ENCODE measurements at places on chromosomes 11 and 22.

DNA sequence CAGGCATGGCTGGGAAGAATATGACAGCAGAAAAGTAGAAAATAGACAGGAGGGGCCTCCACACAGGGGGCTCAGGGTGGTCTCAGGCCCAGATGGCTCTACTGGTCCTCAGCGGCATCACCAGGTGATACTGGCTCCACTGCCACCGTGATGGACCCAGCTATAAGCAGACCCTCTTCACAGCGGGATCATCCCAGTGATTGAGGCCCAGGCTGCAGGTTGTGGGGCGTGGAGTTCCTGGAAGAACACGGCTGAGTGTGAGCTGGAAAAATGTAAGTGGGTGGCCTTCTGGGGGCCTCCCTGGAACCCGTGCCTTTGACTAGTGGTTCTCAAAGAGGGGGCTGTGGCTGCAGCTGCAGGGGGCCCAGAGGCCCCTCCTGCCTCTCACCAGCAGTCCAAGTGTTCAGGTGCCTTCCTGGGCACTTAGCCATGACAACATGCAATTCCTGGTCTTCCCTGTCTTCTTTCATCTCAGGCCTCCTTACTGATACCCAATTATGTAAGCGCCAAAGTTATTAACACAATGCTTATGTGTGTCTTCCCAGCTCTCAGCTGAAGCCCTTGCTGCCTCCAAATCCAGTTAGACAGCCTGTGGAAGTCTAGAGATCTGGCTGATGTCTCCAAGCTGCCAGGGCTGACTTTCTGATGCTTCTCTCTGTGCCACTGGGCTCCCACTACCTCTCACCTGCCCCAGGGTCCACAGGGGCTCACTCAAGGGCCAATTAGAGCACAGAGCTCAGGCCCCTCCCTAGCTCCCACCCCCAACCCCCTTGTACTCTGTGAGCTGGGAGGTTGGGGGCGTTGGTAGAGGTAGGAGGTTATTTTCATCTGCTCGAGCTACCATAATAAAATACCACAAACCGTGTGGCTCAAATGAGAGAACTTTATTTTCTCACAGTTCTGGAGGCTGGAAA, 110.1 kb upstream of the LMO1 start:
- DNase-seq, result no peak
- no peaks in the 10 kb centered on the region for H3K36me3 ChIP-seq
- H3K4me3 ChIP-seq, result no peak overlapping the region
- H3K4me1 ChIP-seq, result no peaks in the 10 kb centered on the region
- no peak overlapping the region for H3K27ac ChIP-seq

DNA sequence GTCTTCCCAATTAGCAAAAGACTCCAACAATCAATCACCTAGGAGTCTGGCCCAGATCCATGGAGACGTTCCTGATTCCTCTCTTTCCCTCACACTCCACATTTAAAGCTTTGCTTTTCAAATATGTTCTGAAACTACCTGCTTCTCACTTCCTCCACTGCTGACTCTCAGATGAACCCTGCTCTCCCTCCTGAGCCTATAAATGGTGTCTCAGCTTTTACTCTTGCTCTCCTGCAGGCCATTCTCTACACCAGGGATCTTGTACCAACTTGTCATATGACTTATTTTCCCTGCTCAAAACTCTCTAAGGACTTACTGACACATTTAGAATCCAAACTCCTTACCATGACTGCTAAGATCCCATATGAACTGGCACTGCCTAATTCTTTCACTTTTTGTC, 138.4 kb upstream of the DDI1 start:
- no peaks in the 10 kb centered on the region for H3K36me3 ChIP-seq
- H3K27me3 ChIP-seq, result no peaks in the 10 kb centered on the region
- DNase-seq, result no peak
- H3K27ac ChIP-seq, result no peak overlapping the region
- no peak overlapping the region for H3K4me3 ChIP-seq

- H3K27ac ChIP-seq, result no peak overlapping the region
- peak; percentile 4 for DNase-seq
- no peaks in the 10 kb centered on the region for H3K36me3 ChIP-seq
- no peak overlapping the region for H3K4me3 ChIP-seq
Observed at GRCh38 chr11:1224491-1225385, 1.9 kb downstream of the MUC5B start.

- no peak overlapping the region for H3K4me3 ChIP-seq
- H3K36me3 ChIP-seq, result peaks cover 61% of the 10 kb centered on the region
Observed at GRCh38 chr11:59659981-59660380, 8.9 kb downstream of the PATL1 start.

- no peak overlapping the region for H3K4me3 ChIP-seq
- peaks cover 26% of the 10 kb centered on the region for H3K4me1 ChIP-seq
Observed at GRCh38 chr11:108135845-108136544, 14.6 kb downstream of the ACAT1 start.

DNA sequence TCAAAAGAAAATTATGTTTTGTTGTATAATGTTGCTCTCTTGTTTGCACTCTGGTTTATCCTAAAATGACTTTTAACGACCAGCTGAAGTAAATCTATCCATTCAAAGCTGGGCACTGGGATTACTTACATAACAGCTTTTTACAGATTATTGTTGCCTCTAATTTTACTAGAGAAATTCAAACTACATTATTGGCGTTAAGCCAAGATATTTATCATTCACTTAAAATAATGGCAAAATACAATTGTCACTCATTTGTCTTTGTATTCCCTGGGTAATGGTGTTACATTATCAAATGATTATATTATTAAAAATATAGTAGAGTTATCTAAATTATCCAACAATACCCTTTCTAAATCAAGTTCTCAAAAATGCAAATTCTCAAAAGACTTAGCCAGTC, 30.3 kb downstream of the DLG2 start:
- DNase-seq, result no peak
- no peaks in the 10 kb centered on the region for H3K36me3 ChIP-seq

GRCh38 chr22:46060292-46061123, 83.5 kb upstream of the WNT7B start:
- peaks cover 43% of the 10 kb centered on the region for H3K4me1 ChIP-seq
- H3K4me3 ChIP-seq, result no peak overlapping the region
- DNase-seq, result no peak
- H3K27ac ChIP-seq, result no peak overlapping the region

- H3K4me3 ChIP-seq, result no peak overlapping the region
- DNase-seq, result no peak
- H3K27me3 ChIP-seq, result no peaks in the 10 kb centered on the region
Observed at GRCh38 chr11:85896876-85897275, 41.7 kb downstream of the CCDC83 start.

GRCh38 chr11:61378713-61379313, 13.6 kb upstream of the TMEM216 start:
- H3K4me3 ChIP-seq, result no peak overlapping the region
- no peaks in the 10 kb centered on the region for H3K27me3 ChIP-seq
- no peak overlapping the region for H3K27ac ChIP-seq
- H3K4me1 ChIP-seq, result no peaks in the 10 kb centered on the region
- H3K36me3 ChIP-seq, result peaks cover 30% of the 10 kb centered on the region

DNA sequence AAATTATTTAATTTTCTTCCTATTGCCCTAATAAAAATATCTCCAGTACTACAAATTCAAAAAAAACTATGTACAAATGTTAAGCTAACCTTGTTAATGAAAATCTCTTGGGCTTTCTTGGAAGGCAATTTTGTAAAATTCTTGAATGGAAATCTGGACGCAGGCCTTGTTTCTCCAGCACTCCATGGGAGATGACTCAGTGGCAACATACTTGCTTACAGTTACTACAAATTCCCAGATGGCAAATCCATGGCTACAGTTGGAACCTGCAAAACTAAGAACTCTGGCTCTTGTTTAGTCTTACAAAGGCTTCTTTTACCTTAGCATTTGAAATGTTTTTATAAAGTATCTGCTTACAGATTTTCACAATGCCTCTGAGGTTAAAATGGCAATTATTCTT, 725.2 kb downstream of the DLG2 start:
- no peak for DNase-seq
- no peaks in the 10 kb centered on the region for H3K27me3 ChIP-seq
- H3K4me3 ChIP-seq, result no peak overlapping the region
- no peaks in the 10 kb centered on the region for H3K4me1 ChIP-seq

DNA sequence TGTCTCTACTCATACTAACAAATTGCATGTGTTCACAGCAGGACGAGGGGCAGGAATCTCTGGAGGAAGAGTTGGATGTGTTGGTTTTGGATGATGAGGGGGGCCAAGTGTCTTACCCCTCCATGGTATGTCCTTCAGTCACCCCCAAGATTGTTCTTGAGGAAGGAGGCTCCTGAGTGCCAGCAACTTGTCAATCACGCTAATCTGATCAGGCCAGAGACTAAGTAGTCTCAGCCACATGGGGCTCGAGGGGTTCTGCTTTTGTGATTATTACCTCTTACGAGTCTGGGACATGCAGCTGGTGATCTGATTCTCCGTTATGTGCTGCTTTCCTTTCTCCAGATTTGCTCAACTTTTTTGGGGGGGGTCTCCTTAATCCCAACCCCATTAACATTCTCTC, 54.3 kb downstream of the CTNND1 start:
- H3K27ac ChIP-seq, result no peak overlapping the region
- no peak for DNase-seq
- no peak overlapping the region for H3K4me3 ChIP-seq

GRCh38 chr11:113351480-113351879, 36.1 kb upstream of the ANKK1 start:
- no peaks in the 10 kb centered on the region for H3K27me3 ChIP-seq
- no peak overlapping the region for H3K4me3 ChIP-seq
- no peak overlapping the region for H3K27ac ChIP-seq
- H3K4me1 ChIP-seq, result no peaks in the 10 kb centered on the region
- no peak for DNase-seq
- H3K36me3 ChIP-seq, result peaks cover 62% of the 10 kb centered on the region

DNA sequence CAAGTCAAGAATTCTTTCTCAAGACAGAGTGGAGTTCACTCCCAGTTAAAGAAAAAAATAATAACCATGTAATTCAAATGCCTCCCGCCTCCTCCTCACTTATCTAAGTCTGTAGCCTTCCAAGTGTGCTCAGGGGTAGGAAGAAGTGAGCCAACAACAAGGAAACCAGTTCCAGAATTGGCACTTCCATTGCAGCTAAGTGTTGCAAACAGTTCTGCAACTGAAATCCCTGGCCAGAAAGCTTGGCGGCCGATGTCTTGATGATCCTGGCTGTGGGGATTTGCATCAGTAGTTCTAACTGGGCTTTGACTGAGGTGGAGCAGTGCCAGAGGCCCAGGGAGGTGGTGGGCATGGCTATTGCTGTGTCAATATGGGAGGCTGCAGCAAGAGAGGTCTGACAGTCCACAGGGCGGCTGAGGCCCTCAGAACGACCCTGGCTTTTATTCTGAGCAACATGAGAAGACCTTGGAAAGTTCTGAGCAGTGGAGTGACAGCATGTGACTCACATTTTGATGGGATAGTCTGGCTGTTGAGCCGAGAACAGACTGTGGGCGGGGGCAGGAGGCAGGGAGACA, 19.2 kb downstream of the DHCR7 start:
- DNase-seq, result no peak
- H3K4me1 ChIP-seq, result peaks cover 11% of the 10 kb centered on the region
- H3K36me3 ChIP-seq, result no peaks in the 10 kb centered on the region
- H3K27me3 ChIP-seq, result no peaks in the 10 kb centered on the region
- H3K27ac ChIP-seq, result no peak overlapping the region

DNA sequence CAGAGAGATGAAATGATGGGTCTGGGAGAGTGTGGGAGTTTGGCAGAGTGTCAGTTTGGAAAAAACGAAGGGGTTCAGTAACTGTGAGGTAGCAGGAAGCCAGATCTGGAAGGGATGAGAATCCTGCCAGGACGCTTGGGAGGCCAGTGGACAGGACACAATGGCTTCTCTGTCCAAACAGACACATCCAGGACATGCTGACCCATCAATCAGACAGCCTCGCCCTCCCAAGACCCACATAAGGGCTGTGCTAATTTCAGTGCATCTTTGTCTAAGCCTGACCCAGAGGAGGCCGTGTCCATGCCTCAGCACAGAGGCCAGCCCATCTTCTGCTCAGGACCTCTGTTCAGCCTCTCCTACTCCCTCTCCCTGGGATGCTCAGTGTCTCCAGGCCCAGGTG, 576.5 kb upstream of the B3GAT1 start:
- no peaks in the 10 kb centered on the region for H3K36me3 ChIP-seq
- no peaks in the 10 kb centered on the region for H3K4me1 ChIP-seq
- peaks cover 17% of the 10 kb centered on the region for H3K27me3 ChIP-seq
- H3K27ac ChIP-seq, result no peak overlapping the region

GRCh38 chr11:80849253-80849652, 1408.4 kb upstream of the TENM4 start:
- H3K27me3 ChIP-seq, result no peaks in the 10 kb centered on the region
- no peak for DNase-seq
- H3K4me1 ChIP-seq, result no peaks in the 10 kb centered on the region
- no peak overlapping the region for H3K27ac ChIP-seq
- H3K4me3 ChIP-seq, result no peak overlapping the region
- H3K36me3 ChIP-seq, result no peaks in the 10 kb centered on the region

DNA sequence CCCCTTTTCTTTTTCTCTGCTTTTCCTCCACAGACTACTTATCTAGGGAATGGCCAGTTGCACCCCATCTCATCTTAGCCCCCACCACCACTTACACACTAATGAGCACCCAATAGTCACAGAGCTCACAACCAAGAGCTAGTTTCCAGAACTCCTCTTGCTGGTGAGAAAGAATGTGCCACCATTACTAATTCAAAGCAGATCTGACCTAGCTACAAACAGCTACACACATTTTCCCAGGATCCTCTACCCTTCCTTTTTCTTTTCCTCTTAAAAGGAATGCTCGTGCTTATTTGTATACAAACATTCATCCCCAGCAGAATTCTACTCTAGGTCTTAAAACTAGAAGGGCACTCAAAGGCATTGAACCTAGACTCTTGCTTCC, 136.8 kb downstream of the CD44 start:
- no peak overlapping the region for H3K27ac ChIP-seq
- no peak overlapping the region for H3K4me3 ChIP-seq
- no peaks in the 10 kb centered on the region for H3K36me3 ChIP-seq
- H3K4me1 ChIP-seq, result peaks cover 46% of the 10 kb centered on the region

DNA sequence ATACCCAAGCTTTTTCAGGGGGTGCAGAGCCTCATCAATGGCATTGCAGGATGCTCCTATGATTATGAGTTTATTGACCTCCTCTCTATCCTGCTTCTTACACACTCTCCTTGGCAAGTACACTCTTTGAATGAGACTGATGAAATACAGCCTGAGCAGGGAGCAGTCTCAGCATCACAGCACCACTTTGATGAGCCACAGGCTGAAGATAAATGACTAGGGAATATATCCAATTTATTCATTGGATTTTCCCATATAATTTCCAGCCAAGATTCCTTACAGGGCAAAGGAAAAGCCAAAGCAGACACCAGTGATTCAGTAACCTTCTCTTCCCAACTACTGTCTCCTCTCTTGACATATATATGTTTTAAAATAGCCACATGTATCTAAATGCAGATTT, 79.2 kb downstream of the CASP12 start:
- no peaks in the 10 kb centered on the region for H3K4me1 ChIP-seq
- no peaks in the 10 kb centered on the region for H3K36me3 ChIP-seq
- H3K4me3 ChIP-seq, result no peak overlapping the region
- H3K27me3 ChIP-seq, result no peaks in the 10 kb centered on the region

GRCh38 chr11:9765320-9766101, 101.6 kb downstream of the SWAP70 start:
- H3K4me3 ChIP-seq, result no peak overlapping the region
- no peaks in the 10 kb centered on the region for H3K27me3 ChIP-seq

DNA sequence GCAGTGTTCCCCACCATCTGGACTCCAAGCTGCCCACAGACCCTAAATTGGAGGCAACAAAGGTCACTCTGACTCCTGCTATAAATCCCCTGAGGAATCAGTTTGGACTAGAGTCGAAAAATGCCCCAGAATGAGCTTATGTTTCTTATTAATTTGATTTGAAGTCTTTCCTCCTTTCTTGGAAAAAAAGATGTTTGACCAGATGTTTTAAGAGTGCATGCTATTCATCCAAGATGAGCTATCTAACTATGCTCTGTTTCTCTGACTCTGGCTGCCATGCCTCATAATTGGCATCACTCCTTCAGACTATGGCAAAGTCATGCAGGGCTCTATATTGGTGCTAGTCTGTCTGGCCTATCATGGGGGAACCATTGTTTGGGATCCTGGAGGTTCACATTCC, 174.0 kb downstream of the SPON1 start:
- DNase-seq, result no peak
- H3K27ac ChIP-seq, result no peak overlapping the region
- H3K27me3 ChIP-seq, result no peaks in the 10 kb centered on the region
- H3K36me3 ChIP-seq, result no peaks in the 10 kb centered on the region

Measured in activated CD4-positive, alpha-beta T cell treated with anti-CD3 and anti-CD28 coated beads for 36 hours (primary cell).